ENCODE measurements at places on chromosomes 3 and 15. TPM values are rescaled to one million over a fixed set of nuclear protein-coding genes. Genes with fewer than 3 reads are reported as not detected.

Gene ITGA11
- total RNA-seq: not detected

Gene CHST2
- total RNA-seq: 2.1 TPM

Gene ZNF860
- total RNA-seq: 1.9 TPM

Gene DZIP3
- total RNA-seq: 2.9 TPM

Gene GOLGA6A
- total RNA-seq: not detected

Gene LSMEM2
- total RNA-seq: not detected

Measured in tracheal epithelial cell (primary cell).